ENCODE measurements at places on chromosomes 5 and 9. TPM values are rescaled to one million over a fixed set of nuclear protein-coding genes. Genes with fewer than 3 reads are reported as not detected.

The PLPPR1 gene
- total RNA-seq, result not detected

DNA sequence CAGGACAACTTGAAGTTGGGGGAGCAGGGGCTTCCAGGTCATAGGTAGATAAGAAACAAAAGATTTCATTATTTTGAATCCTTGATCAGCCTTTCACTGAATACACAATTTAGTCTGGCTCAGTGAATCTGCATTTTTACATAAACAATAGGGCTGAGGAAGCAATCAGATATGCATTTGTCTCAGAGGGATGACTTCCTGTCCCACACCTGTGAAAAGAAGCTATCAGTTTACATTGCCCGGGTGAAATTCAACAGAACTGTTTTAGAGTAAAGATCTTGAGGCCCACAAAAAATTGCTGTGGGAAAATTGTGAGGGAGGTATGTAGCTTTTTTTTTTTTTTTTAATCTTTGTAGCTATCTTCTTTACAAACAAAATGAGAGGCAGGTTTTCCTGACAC lies 38.3 kb downstream of the DNAJB5 start:
- DNase-seq, result no peak
- no peak overlapping the region for H3K27ac ChIP-seq
- H3K36me3 ChIP-seq, result no peaks in the 10 kb centered on the region

DNA sequence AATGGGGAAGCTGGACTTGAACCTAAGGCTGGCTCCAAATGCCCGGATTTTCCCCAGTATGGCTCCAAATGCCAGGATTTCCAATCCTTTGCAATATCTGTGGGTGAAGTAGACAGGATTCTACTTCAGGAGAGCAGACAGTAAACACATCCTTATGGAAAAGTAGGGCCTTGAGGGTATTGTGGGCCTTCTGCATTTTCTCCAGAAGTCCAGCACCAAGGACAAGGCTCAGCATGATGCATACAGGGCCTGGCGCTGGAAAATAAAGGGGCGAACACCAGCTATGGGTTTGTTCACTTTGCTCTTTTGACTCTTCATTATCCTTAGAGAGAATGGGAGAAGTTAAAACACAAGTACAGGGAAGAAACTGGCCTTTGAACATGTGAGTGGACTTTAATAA lies 347.5 kb downstream of the SEMA5A start:
- H3K27ac ChIP-seq, result no peak overlapping the region
- H3K4me3 ChIP-seq, result no peak overlapping the region
- no peak for DNase-seq

- H3K4me3 ChIP-seq, result no peak overlapping the region
- H3K36me3 ChIP-seq, result no peaks in the 10 kb centered on the region
- no peak for DNase-seq
- H3K4me1 ChIP-seq, result no peaks in the 10 kb centered on the region
- no peaks in the 10 kb centered on the region for H3K27me3 ChIP-seq
Observed at GRCh38 chr5:113178073-113178779, 201.6 kb downstream of the DCP2 start.

GRCh38 chr9:97703437-97704344 lies 6.6 kb upstream of the XPA start:
- H3K36me3 ChIP-seq, result no peaks in the 10 kb centered on the region
- H3K4me1 ChIP-seq, result peaks cover 4% of the 10 kb centered on the region
- no peak overlapping the region for H3K4me3 ChIP-seq
- peak overlapping the region; percentile 80 for H3K27ac ChIP-seq

Measured in uterus (tissue), 4 donors.